GM12865 (cell line): ENCODE measurements at places on chromosomes 2 and 18.

DNA sequence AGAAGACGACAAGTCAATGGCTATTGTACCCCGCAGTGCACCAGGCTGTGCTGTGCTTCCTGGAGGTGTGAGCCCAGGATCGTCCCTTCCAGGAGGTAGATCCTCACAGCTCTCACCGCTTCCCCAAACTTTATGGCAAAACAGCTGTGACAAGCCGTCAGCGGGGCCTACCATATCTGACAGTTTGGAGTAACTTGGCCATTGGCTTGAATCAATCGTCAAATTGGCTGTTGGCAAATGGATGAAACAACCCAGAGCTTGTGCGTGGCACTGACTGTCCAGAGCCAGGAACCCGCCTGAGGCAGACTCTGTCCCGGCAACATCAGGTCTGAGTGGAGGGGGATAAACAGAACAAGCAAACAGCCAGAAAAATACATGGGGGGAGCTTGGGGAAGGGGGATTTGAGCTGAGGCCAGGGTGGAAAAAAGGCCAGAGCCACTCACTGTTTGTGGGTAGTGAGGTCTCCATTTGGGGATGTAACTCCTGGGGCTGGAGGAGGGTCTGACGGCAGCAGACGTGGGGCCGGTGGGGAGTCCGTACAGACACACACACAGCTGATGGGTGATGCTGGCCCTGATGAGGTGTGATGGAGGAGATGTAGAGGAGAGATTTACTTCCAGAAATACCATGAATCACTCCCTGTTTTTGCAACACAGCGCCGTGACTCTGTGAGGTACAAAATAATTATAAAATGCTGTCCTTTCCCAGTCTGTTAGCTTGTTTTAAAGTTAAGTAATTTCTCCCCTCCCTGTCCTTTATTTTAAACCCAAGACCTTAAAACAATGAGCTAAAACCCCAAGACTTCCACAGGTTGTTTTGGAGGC, 174.8 kb downstream of the TWIST2 start:
- DNase-seq, result no peak

DNA sequence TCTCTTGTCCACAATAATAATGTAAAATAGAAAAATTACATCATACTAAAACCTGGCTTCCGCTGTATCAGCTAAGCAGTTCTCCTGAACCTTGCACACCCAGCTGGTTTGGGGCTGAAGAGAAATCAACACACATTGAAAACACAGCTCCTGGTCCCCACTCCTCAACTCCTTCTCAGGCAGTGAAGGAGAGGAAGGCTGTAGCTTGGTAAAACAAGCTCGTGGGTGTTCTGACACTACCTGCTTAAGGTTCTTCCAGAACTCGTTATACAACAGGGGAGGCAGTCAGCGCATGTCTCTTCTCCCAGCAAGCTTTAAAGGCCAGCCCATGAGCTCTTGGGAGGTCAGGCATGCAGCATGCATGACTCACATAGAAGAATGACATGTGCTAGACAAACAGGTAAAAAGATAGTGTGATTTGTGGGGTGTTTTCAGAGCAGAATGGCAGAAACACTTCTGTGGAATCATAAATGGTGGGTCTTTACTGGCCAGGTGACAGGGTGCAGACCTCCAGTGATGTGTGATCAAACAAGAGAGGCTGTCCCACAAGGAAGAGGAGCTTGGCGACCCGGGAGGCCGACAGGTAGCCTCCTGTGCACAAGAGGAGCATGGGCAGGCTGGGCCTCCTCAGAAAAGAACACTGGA, 69.1 kb downstream of the UXS1 start:
- DNase-seq, result no peak

GRCh38 chr2:238220892-238221521, 17.5 kb upstream of the ILKAP start:
- no peak for DNase-seq

DNA sequence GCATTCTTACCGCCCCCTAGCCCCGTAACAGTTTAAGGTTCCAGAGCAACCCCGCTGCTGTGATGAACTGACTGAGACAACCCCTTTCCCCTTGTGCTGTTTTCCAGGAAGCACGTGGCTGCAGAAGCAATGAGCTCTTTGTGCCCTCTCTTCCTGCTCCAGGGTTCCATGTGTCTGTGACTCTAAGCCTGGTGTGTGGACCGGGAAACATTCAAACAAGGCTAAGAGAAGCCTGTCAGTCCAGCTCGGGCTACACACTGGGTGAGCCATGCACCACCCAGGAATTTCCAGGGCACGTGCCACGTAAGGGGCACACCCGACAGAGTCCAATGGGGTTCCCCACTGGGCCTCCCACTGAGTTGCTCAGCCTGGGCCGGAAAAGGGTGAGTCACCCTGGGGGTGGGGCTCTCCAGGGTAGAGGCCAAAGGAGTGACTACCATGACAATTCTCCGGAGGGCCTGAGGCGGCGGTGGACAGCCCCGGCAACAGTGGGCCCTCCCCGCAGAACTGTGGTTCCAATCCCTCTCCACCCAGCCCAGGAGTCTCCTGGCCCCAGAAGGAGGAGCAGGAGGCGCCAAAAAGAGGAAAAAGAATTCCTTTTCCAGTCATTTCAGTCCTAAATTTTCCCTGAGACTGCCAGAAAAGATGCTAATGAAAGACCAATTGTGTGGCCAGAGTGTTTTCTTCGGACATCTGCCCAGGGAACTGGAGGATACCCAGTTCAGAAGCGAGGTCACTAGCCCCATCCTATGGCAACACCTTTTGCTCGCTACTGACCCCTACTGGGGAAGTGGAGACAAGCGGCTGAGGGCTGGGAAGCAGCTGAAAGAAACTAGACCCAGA, 157.8 kb upstream of the SLC1A4 start:
- peak; percentile 92 for DNase-seq

DNA sequence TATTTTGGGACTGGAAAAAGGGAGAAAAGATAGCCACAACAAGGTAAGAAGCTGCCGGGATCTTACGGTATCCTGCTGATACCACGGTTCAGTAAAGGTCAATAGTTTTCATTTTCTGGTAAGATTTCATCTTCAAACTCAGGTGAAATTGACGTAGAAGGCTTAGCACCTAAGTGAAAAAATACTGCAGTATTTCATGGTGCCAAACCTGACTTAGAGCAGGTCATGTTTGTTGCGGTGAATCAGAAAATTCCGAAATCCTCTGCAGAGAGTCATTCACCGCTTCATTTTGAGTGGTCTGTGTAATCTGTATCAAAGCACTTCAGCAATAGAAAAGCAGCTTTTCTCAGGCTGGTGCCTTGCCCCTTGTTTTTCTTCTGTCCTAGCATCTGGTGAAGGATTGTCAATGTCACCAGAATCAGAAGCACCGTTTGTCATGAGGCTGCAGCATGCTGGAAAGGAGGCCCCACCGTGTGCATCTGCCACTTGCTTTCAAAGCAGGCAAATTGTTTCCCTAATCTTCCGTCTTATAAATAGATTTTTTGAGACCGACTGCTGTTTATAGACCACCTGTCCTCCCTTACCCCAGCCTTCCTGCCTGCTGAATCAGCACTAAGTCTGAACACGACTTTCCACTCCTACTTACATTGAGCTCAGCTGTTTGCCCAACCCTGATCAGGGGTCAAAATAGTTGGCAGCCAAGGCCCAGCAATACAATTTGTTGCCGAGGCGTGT, 156.3 kb downstream of the EML6 start:
- DNase-seq, result no peak

DNA sequence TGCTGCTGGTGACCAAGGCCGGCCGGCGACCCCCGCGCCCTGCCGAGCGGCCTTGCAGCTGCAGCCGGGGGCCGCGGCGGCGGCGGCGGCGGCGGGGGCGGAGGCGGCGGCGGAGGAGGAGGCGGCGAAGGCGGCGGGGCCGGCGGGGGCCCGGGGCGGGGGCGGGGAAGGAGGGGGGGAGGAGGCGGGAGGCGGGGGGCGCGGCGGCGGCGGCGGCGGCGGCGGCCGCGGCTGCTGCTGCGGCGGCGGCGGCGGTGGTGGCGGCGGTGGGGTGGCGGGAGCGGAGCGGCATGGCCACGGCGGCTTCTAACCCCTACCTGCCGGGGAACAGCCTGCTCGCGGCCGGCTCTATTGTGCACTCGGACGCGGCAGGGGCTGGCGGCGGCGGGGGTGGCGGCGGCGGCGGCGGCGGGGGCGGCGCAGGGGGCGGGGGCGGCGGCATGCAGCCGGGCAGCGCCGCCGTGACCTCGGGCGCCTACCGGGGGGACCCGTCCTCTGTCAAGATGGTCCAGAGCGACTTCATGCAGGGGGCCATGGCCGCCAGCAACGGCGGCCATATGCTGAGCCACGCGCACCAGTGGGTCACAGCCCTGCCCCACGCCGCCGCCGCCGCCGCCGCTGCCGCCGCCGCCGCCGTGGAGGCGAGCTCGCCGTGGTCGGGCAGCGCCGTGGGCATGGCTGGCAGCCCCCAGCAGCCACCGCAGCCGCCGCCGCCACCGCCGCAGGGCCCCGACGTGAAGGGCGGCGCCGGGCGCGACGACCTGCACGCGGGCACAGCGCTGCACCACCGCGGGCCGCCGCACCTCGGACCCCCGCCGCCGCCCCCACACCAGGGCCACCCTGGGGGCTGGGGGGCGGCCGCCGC, 1.5 kb downstream of the POU3F3 start:
- DNase-seq, result no peak

DNA sequence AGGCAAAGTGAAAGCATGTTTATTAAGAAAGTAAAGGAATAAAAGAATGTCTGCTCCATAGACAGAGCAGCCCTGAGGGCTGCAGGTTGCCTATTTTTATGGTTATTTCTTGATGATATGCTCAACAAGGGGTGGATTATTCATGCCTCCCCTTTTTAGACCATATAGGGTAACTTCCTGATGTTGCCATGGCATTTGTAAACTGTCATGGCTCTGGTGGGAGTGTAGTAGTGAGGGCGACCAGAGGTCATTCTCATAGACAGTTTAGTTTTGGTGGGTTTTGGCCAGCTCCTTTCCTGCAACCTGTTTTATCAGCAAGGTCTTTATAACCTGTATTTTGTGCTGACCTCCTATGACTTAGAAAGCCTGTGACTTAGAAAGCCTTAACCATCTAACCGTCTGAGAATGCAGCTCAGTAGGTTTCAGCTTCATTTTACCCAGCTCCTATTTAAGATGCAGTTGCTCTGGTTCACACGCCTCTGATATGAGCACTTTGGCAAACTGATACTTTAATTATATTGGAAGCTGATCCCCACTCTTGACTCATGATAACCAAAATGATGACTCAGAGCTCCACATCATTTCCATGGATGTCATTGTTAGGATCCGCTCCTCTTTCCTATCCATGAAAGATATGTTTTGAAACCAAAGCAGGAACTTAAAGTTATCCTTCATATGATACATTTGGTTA, 14.5 kb upstream of the ERMN start:
- no peak for DNase-seq

GRCh38 chr2:100592226-100592625, 29.4 kb downstream of the PDCL3 start:
- no peak for DNase-seq

DNA sequence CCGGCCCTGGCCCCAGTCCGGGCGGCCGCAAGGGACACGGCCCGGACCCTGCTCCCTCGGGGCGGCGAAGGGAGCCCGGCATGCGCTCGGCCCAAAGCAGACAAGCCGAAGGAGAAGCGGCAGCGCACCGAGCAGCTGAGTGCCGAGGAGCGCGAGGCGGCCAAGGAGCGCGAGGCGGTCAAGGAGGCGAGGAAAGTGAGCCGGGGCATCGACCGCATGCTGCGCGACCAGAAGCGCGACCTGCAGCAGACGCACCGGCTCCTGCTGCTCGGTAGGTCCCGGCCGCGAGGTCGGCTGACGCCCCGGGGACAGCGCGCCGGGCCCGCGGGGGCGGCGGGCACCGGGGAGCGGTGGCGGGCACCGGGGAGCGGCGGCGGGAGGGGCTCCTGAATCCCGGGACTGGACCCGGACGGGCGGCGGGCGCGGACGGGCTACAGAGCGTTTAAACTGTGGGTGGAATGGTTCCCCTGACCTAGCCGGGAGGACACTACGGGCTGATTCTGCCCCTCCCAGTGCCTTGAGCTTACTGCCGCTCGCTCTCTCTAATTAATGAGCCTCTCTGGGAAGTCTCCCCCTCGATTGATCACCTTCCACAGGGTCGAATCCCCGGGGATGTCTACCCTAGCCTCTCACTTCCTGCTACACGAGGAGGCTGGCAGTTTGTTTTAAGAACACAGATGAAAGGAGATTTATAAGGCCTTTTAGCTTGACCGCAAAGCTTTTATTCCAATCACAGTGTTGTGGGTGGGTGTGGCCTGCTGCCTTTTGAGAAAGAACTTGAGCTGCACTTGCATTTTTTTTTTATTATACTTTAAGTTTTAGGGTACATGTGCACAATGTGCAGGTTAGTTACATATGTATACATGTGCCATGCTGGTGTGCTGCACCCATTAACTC, 853 bp downstream of the GNAL start:
- peak; percentile 33 for DNase-seq

GRCh38 chr2:226211439-226211838, 588.2 kb downstream of the IRS1 start:
- DNase-seq, result no peak

GRCh38 chr2:121099329-121100290, 185.4 kb downstream of the TFCP2L1 start:
- DNase-seq, result no peak

- no peak for DNase-seq
These were observed 261.2 kb downstream of the STK39 start for GRCh38 chr2:167986223-167986622.

- no peak for DNase-seq
These were observed 47.3 kb downstream of the COA5 start for GRCh38 chr2:98561018-98561417.

DNA sequence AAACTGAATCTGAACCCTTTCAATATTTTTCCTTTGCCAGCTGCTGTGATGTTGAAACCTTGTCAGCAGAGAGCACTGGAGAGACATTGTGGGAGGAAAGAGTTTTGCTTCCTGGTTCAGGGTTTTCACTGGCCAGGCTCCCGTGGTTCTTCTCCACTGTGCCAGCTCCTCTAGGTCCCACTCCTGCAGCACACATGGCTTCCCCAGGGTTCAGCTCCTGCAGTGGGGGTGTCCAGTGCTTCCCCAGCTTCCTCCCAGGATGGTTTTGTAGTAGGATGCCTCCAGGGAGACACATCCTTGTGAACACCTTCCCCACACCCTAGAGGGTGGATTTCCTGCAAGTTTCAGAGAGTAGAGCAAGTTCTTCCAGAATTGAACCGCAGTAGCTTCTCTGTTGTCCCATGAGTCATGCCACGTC, 24.0 kb upstream of the SULT1C3 start:
- no peak for DNase-seq

- DNase-seq, result no peak
These were observed 38.8 kb downstream of the RRM2 start for GRCh38 chr2:10161206-10161931.

DNA sequence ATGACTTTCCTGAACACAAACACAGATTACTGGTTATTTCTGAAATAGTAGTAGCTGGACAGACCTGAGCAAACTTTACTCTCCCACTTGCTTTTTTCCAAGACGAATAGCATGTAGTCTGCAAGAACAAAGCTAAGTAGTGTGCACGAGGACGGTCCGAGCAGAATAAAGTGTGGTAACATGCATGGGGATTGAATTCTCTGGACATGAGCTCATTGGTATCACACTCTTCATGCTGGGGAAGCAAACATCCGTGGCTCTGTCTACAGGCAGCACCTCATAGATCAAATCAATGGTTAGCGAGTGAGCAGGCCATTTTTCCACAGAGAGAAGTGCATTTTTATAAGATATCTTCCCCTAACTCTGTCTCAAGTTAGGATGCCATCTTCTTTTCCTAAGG, 164.8 kb upstream of the STK17B start:
- DNase-seq, result no peak
